ENCODE measurements at places on chromosomes 4 and X.

GRCh38 chr4:101291198-101291597 lies 56.1 kb downstream of the PPP3CA start:
- DNase-seq, result peak; percentile 18

DNA sequence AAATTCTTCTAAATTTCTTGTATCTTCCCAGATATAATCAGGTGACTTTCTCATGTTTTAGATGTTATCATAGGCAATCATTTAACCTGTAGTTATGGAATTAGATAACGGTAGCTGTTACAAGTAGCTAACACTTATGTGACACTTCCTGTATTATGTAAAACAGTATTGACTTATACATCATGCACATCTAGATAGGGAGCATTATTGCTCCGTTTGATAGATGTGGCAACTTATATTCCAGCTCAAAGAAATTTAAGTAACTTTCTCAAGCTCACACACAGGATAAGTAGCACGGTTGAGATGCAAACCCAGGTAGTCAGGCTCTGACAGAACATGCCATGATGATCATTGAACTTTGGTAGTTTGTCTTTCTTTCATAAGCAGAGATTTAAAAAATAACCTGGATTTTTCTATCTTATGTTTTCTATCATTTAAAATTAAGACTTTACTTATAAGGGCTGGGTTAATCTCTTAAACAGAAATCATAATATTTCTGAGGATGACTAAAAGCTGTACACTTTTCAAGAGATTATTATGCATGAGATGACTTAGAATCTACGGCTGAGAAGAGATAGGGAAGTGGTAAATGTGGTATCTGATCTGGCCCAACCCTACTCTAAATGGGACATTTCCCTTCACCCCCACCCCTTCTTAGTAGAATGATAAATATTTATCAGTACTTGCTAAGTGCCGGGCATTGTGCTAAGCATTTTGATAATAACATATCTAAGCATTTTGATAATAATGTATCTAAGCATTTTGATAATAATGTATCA lies 69.1 kb upstream of the HPGD start:
- DNase-seq, result no peak

- no peak for DNase-seq
These were observed 12.0 kb downstream of the TMEM154 start for GRCh38 chr4:152667781-152668180.

GRCh38 chr4:8044699-8045098 lies 105.0 kb upstream of the AFAP1 start:
- DNase-seq, result no peak

GRCh38 chr4:172726001-172726423 lies 442.6 kb upstream of the GALNT7 start:
- DNase-seq, result no peak

GRCh38 chrX:82816562-82816961 lies 691.5 kb upstream of the POU3F4 start:
- DNase-seq, result no peak

GRCh38 chr4:151418385-151418784 lies 9.4 kb downstream of the FHIP1A start:
- no peak for DNase-seq

- no peak for DNase-seq
These were observed 141.2 kb downstream of the NDST3 start for GRCh38 chr4:118175506-118175905.

- no peak for DNase-seq
These were observed 2.1 kb upstream of the NSG1 start for GRCh38 chr4:4384837-4385236.

DNA sequence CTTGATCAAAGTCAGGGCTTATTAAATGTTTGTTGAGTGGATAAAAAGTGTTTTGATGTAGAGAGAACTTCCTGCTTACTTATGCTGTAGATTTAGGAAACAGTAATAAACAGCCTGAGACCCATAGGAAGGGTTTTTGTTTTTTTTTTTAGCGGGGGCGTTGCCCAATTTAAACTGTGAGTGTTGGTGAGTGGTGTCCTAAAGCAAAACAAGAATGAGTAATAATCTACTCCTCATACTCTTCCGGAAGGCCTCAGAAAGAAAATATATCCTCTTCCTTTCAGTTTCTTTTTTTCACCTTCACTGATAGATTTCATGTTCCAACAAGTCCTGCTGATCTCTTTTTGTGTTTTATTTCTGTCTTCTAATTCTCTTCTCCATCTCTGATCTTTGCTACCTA lies 104.4 kb upstream of the SCML1 start:
- DNase-seq, result no peak

GRCh38 chr4:169205075-169205743 lies 65.5 kb downstream of the SH3RF1 start:
- DNase-seq, result no peak

GRCh38 chrX:45952030-45952429 lies 593.2 kb downstream of the ZNF674 start:
- DNase-seq, result no peak

GRCh38 chr4:85688055-85688740 lies 213.2 kb downstream of the ARHGAP24 start:
- DNase-seq, result no peak

DNA sequence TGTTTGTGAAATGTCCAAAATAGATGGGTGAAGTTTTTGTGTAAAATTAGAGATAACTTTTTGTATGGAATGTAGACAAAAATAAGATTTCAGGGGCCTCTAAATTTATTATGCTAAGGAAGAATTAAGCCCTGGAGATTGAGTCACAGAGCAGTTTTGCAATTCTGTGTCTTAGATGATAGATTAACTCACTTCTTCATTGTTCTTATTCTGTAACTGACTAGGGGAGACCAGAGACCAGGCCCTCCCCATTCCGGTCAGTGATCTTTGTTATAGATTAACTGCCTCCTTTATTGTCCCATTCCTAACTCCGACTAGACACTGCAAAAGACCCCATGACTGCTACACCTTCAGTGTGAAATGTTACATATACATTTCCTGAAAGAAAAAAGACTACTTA lies 238.4 kb upstream of the TAPT1 start:
- DNase-seq, result no peak

GRCh38 chr4:26238778-26239679 lies 81.8 kb upstream of the RBPJ start:
- no peak for DNase-seq

DNA sequence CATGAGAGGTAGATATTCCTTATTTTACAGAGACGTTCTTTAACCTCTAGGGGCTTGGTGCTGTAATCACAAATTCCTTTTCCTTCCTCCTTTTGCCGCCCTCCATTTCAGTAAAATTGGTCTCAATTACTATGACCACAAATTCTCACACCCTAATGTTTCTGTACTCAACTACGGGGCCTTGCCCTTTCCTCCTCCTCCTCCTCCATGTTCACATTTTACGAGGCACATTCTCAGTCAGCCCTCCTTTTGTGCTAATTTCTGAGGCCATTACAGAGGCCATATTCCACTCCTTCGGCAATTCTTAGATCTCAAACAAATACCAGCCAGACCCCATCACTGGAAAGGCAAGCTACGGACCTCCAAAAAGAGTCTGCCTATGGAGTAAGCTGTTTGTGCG lies 92.1 kb downstream of the SH3KBP1 start:
- DNase-seq, result no peak

DNA sequence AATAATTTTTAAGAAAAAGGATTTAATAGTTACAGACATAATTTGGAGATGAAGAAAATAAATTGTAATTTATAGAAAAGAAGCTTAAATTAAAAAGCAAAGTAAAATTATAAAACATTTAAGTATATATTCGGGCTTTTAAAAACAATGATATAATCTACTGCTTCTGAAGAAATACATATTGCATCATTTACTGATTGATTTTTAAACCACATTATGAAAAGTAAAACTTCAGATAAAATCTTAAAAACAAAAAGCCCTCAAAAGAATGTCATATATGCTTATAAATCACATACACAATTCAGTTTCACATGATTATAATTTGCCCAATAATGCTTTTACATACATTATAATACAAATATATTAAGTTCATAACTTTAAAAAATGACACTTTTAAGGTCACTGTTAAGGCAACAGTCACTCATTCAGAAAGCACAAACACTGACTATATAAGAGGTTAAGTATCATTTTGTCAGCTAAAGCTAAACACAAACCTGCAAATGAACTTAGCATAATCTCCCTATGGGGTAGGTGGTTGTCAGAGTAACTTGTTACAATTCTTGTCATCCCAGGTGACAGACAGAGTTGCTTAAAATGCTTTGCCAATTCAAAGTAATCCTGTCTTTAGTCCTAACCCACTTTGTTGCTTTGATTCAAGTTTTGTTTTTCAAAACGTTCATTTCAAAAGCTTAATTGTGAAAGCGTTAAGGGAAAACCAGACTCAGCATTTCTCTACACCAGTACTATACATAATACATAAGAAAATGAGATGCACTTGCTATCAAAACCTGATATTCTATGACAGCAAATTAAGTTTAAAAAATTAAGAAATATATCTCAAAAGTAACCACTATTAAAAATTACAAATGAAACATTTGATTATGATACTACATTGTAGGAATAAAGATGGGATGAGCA lies 90.6 kb upstream of the MAB21L2 start:
- DNase-seq, result no peak

DNA sequence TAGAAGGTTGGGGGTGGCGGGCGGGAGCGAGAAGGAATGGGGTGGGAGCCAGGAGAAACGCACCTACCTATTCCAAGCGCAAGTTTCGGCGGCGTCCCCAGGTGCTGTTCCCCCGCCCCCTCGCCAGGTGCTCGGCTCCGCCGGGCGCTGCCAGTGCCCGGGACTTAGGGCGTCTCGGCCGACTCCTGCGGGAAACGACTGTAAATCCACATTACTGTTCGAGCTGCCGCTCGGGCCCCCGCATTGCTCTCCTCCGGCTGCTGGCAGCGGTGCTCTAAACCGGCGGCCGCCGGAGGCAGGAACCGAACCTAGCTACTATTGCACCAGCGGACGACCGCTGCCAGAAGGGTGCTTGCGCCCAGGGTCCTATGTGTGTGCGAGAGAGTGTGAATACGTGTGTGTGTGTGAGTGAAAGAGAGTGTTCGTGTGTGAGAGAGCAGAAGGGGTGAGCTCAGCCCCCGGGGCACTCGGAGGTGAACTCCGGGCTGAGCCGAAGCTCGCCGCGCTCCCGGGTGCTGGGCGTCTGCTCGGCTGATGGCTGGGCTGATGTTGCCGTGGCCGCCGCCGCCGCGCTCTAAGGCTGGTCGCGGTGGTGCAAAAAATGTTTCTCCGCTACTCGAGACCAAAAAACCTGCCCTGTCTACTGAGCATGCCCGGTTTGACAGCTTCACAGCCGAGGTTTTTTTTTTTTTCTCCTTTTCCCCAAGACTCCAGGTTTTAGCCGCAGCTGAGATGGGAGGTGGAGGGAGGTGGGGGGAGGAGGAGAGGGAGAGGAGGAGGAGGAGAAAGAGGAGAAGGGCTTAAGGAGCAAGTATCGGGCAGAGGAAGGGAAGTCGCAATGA lies 115.7 kb upstream of the TEX13C start:
- DNase-seq, result peak; percentile 65

DNA sequence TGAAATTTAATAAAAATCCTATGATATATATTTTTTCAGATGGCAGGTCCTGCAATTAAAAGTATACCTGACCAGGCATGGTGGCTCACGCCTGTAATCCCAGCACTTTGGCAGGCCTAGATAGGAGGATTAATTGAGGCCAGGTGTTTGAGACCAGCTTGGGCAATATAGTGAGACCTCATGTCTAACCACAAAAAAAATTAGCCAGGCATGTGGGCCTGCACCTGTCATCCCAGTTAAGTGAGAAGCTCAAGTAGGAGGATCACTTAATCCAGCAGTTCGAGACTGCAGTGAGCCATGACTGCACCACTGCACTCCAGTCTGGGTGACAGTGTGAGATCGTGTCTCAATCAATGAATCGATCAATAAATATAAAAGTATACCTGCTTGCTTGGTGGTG lies 2.5 kb downstream of the OCIAD2 start:
- no peak for DNase-seq

GRCh38 chr4:7894098-7894676 lies 45.5 kb downstream of the AFAP1 start:
- DNase-seq, result no peak

- DNase-seq, result no peak
These were observed 51.0 kb downstream of the TMEM131L start for GRCh38 chr4:153517159-153517558.
